Calu3 (cell line): ENCODE measurements at places on chromosomes 12 and 14.

DNA sequence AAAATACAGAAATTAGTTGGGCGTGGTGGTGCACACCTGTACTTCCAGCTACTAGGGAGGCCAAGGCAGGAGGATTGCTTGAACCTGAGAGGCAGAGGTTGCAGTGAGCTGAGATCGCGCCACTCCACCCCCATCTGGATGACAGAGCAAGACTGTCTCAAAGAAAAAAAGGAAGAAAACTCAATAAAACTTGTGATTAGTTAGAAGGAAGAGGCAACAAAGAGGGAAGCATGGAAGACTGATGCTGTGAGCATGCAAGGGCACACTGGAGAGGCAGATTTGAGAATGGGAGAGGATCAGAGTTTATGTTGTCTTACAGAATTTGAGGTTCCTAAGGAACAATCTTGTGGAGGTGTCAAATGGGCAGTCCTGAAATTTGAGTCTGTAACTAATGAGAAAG is 2.8 kb upstream of the ZC2HC1C start:
- DNase-seq, result no peak
- peaks cover 21% of the 10 kb centered on the region for H3K36me3 ChIP-seq
- no peak overlapping the region for H3K27ac ChIP-seq
- no peaks in the 10 kb centered on the region for H3K27me3 ChIP-seq

GRCh38 chr12:11839091-11839641 is 189.7 kb downstream of the ETV6 start:
- peaks cover 74% of the 10 kb centered on the region for H3K4me1 ChIP-seq
- peaks cover 32% of the 10 kb centered on the region for H3K36me3 ChIP-seq
- peak overlapping the region; percentile 94 for H3K27ac ChIP-seq
- no peaks in the 10 kb centered on the region for H3K27me3 ChIP-seq
- H3K4me3 ChIP-seq, result peak overlapping the region; percentile 41

GRCh38 chr14:57080691-57081090 is 188.0 kb downstream of the EXOC5 start:
- DNase-seq, result no peak
- H3K4me1 ChIP-seq, result no peaks in the 10 kb centered on the region
- no peaks in the 10 kb centered on the region for H3K36me3 ChIP-seq
- no peak overlapping the region for H3K27ac ChIP-seq

DNA sequence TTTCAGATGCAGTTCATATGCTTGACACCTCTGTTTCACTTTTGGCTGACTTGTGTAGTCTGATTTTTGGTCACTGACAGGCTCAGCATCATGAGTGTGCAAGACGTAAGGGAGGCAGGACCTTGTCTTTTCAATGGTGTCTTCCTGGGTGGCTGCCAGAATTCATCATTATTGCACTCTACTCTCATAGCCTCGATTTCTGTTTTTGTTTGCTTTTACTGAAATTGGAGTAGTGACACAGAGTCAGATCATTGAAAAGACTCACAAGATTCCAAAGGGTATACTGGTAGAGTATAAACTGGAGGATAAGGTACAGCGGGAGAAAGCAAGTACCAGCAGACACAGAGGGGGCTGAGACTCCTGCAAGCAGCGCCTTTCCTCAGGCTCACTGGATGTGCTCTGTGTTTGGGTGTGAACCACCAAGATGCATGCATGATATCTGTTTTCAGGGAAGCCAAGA is 126.3 kb upstream of the FGD4 start:
- H3K27me3 ChIP-seq, result no peaks in the 10 kb centered on the region
- no peak overlapping the region for H3K4me3 ChIP-seq
- DNase-seq, result no peak
- H3K36me3 ChIP-seq, result no peaks in the 10 kb centered on the region

DNA sequence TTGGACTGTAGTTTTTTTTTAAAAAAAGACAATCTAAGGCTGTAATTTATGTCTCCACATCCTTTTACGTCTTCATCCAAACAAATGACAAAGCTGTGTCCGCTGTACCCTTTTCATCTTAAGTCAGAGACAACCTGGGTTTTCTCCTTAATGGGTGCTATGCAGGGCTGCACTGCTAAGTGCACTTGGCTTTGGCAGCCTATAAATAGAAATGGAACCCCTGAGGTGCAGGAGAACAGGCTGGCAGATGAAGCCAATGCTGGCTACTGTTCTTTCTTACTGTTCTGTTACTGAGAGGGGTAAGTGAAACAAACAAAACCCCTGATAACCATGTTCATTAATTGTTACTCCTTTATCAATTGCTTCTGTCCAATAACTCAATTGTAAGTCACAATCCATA is 47.1 kb upstream of the KICS2 start:
- no peak overlapping the region for H3K27ac ChIP-seq
- H3K36me3 ChIP-seq, result no peaks in the 10 kb centered on the region
- no peaks in the 10 kb centered on the region for H3K27me3 ChIP-seq
